Fibroblast of the aortic adventitia (primary cell): ENCODE measurements at places on chromosomes 2 and 18.

GRCh38 chr2:236787885-236788284, 218.3 kb downstream of the ACKR3 start:
- no peak for DNase-seq

DNA sequence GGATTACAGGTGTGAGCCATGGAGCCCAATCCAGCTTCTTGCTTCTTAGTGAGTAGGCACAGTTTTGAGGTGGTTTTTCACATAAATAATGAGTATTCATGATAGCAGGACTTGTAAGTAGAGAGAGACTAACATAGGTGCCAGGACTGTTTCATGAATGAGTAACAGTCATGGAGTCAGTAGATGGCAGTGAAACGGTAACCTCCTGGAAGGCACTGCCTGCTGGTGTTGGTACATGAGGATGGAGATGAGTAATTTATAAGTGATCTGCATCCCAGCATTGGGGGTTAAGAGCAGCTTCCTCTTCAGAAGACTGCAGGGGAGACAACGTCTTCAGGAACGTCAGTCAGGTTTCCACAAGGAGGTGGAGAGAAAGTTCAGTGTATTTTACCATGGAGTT, 143.8 kb downstream of the HAUS1 start:
- DNase-seq, result no peak

DNA sequence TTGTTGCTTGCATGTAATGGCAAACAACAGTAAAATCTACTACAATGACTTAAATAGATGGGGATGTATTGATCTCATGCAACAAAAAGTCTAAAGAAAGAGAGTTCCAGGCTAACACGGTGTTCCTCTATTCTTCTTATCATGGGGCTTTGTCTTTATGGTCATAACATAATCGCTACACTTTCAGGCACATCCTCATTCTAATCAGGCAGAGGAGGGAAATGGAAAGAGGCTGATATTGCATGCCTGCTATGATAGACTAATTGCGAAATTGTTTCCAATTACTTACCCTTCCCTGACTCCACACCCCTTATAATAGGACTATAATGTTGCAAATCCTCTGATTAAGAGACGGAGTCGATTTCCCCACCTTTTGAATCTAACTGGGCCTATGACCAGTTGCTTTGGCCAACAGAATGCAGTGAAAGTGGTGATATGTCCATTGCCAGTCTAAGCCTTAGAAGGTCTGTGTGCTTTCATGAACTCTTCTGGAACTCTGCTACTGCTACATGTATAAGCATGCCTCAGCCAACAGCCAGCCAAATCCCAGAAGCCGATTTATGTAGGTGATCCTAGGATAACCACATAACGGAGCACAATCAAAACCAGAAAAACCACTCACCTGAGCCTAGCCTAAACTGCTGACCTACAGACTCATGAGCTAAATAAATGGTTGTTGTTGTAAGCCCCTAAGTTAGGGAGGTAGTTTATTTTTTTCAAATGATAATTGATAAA, 180.3 kb upstream of the TACR1 start:
- DNase-seq, result no peak

DNA sequence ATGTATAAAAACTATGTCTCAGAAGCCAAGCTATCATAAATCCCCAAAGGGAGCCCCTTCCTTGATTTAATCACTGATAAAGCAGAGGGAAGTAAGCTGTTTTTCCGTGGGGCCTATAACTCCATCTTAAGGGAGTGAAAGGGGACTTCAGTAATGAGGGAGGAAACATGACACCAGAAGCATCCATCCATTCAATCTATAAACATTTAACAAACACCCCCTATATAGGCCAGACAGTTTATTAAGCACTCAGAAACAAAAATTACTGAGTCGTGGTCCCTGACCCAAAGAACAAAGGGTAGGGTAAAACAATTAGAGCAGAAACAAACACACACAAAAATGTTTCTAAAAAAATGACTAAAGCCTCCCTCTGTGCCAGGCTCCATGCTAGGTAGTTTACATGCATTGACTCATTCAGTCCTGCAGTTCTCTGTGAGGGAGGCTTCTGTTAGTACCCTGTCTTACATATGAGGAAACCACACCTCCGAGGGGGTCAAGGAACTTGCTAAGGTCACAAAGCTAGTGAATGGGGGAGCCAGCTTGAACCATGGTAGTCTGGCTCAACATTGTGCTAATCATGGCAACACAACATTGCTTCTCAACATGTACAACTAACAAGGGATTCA, 472.1 kb downstream of the CDH2 start:
- DNase-seq, result no peak

DNA sequence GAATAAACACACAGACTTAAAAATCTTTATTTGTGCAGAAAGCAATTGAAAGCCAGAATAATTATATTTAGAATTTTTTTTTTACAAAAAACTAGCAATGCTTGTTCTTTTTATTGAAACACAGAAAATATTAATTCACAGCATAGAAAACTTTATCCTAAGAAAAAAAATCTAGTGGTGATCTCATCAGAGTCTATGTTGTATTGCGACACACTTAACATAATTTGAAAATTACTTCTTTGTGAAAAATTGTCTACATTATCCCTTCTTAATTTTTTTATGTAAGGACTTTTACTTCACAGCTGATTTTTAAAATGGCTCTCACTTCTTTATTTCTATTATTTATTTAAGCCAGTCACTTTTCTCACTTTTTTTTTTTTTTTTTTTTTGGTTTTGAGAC, 103.4 kb downstream of the LDLRAD4 start:
- no peak for DNase-seq

DNA sequence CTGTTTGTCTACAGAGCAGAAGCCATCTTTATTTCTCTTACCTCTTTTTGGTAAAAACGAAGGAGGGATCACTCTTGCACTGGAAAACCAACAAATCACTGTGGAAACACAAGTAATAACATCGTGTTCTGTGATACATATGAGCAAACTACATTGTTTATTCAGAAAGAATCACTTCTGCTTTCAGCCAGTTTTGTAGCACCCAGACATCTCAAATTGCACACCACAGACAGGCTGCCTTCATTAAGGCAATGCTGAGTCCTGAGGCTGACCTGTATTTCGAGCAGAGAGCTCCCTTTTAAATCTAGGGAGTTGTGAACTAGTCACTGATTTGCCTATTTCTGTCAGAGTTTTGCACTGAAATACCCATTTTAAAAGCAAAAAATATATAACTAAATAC, 1003.2 kb upstream of the FAM98A start:
- no peak for DNase-seq

DNA sequence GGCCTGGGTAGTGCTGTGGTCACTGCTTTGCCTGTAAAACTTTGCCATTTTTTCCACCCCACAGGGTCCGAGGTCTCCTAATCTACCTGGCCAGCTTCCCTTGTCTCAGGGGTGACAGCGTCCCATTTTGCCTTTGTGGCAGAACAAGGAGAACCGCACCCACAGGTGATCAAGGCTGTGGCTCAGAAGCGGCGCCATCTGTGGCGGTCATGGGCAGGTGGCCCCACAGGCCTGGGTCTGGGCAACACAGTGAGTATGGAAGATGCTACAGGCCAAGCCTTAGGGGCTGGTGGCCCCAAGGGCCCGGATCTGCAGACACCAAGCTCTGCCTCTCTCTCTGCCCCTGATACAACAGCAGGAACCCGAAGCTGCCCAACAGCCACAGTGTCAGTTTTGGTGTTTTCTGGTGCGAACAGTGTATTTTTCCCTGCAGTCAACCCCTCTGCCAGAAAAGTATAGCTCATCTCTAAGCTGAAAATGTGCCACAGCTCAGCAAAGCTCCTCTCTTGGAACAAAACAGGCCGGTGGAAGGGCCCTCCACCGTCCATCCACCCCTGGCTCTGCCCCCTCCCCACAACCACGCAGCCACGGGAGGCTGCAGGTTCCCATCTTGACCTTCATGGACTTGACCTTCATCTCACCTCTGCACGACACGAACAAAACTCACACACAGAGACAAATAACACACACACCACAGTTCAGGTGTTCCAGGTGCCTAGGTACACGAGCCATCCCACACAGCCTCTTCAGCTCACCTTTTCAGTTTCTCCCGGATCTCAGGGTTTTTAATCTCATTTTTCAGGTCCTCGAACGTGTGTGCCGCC, 96.7 kb downstream of the PXDN start:
- no peak for DNase-seq

GRCh38 chr2:223062396-223062795, 10.4 kb downstream of the KCNE4 start:
- peak; percentile 46 for DNase-seq

- DNase-seq, result no peak
Measured at GRCh38 chr2:126732682-126733245, 76.8 kb downstream of the GYPC start.

GRCh38 chr2:168633895-168634294, 168.5 kb upstream of the NOSTRIN start:
- DNase-seq, result no peak

DNA sequence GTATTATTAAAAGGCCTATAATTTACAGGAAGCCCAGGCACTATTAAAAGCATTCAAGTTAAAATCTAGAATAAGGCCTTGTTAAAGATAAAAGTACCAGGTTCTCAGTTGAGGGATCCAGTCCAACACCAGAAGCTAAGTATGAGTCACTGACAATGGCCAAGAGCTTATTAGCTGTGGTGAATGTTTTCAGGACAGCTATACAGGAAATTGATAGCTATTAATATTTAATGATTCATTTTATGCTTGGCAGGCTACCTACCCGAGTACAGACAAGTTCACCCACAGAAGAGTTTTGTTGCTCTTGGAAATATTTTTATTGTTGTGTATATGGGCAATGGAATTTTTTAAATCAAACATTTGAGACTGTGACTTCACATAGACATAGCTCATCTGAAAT, 729.6 kb upstream of the ZNF804A start:
- DNase-seq, result no peak

- peak; percentile 98 for DNase-seq
Measured at GRCh38 chr2:158953926-158954763, 14.3 kb upstream of the TANC1 start.

DNA sequence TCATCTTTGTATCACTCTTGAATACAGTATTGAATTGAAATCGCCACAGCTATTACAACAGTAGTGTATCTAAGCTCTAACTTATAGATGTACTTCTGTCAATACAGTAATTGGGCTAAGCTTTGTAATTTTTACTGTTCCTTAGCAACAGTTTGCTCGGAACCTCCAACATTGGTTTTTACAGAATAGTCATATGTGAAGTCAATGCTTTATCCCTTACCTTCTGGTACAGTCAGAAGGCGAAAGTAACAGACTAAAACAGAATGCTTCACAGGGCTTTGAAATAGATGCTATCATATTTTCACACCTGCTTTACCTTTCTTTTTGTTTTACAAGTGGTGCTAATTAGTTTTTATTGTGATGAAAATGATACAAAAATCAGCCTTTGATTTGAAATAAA, 46.9 kb upstream of the CYP20A1 start:
- no peak for DNase-seq

GRCh38 chr2:134296301-134296700, 42.4 kb downstream of the MGAT5 start:
- no peak for DNase-seq

- no peak for DNase-seq
Measured at GRCh38 chr2:191263050-191263449, 17.8 kb downstream of the MYO1B start.

GRCh38 chr2:20525041-20526035, 78.5 kb downstream of the RHOB start:
- peak; percentile 77 for DNase-seq

- DNase-seq, result no peak
Measured at GRCh38 chr18:52685316-52685715, 345.3 kb downstream of the DCC start.

DNA sequence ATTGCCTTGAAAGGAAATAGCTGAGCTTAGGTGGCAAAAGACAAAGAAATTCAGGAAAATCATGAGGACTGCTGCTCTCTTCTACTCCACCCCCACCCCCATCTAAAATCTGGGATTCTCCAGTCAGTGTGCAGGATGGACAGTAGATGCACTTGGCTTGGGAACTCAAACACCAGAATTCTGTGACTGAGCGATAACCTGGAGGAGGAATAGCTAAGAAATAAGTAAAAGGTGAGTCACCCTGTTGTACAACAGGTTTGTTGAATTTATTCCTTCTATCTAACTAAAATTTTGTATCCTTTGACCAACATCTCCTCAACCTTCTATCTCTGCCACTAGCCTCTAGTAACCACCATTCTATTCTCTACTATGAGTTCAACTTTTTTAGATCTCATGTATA, 1029.9 kb upstream of the ACVR2A start:
- DNase-seq, result no peak
